ENCODE measurements at places on chromosomes 1 and 21. TPM values are rescaled to one million over a fixed set of nuclear protein-coding genes. Genes with fewer than 3 reads are reported as not detected.

Gene CACNA1S
- total RNA-seq, result not detected

DNA sequence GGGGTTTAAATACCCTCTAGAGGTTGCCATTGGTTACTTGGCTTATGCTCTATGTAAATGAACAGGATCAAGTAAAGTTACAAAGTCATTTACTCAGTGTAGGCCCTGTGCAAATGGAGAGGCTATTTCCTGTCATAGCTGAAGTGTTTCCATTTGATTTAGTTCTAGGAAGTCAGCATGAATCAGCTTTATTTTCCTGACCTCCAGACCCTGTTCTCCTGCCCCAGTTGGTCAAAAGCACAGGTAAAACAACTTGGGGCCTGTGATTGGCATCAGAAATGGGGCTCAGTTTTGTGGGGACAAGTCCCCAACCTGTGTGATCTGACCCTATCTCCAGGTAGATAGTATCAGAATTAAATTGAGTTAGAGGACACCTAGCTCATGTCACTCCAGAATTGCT is 239.9 kb downstream of the HHAT start:
- H3K27ac ChIP-seq, result no peak overlapping the region
- H3K27me3 ChIP-seq, result no peaks in the 10 kb centered on the region
- no peak for DNase-seq
- no peaks in the 10 kb centered on the region for H3K4me1 ChIP-seq
- H3K36me3 ChIP-seq, result no peaks in the 10 kb centered on the region
- H3K4me3 ChIP-seq, result no peak overlapping the region

Gene HSPA6
- 5.5 TPM for total RNA-seq

DNA sequence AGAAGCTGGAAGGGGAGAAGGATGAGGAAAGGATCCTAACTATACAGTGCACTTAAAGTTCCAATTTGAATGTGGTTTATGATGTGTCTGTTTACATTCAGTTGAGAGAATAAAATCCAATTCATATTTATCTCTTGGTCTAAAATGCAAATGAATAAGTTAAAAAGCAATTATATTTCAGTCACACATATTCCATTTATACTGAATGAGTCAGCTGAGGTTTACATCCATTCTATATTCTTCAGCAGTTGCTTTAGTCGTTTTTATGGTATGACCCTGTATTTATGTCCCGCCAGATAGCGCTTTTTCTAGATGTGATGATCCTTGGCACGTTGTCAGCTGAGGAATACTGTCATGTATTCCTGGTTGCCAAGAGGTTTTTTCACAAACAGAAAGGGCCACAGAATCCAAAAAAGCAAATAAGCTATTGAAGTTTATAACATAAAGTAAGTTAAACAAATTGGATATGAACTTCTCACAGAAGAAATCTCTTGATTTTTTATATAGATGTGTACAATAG is 866.2 kb downstream of the NCAM2 start:
- H3K27ac ChIP-seq, result no peak overlapping the region
- H3K36me3 ChIP-seq, result no peaks in the 10 kb centered on the region
- H3K27me3 ChIP-seq, result no peaks in the 10 kb centered on the region
- no peaks in the 10 kb centered on the region for H3K4me1 ChIP-seq
- no peak for DNase-seq

Measured in kidney (tissue), 22 donors.